Amygdala (tissue), 56 donors: ENCODE measurements at places on chromosomes 6 and 20.

DNA sequence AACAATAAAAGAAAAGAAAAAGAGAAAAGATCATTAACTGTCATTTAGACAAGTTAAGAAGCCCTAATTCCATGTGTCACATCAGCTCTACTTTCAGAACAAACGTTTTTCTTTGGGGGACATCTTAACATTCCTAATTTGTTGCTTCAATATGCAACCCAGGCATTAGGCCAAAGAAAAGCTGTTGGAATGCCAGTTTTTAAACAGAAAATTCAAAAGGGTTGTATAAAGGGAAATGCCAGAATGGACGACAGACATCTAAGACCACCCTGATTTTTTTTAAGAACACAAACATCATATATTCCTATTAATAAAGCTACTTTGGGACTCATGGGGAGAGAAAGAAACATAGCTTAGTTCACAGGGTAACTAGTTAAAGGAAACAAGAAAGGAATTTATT, 315.0 kb downstream of the GMDS start:
- DNase-seq: no peak

DNA sequence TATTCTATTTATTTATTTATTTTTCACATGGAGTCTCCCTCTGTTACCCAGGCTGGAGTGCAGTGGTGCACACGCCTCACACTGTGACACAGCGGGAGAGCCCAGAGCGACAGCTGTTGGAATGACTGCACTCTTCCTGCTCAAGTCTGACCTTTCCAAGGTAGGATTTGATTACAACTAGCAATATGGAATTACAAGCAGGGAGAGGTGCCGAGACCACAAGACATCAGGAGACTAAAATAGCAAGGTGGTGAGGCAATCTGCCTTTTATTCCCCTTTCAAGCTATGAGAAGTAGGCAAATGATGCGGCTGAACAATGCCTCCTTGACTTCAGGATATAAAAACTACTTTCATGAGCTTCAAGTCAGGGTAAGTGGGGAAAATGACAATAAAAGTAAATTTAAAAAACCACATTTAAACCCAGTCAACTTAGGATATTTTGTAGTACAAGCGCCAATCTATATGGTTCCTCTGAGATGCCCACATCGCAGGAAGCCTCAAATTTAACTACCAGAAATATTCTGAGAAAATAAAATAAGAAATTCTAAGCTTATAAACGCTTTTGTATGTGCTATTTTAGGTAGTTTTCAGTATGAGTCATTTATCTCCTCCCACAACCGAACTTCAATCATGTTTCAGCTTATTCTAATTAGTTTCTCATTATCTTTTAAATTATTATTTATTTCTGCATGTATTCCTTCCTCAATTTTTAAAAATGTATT, 146.9 kb upstream of the SGK1 start:
- no peak for DNase-seq

GRCh38 chr20:38997622-38998021, 35.5 kb downstream of the DHX35 start:
- no peak for DNase-seq

DNA sequence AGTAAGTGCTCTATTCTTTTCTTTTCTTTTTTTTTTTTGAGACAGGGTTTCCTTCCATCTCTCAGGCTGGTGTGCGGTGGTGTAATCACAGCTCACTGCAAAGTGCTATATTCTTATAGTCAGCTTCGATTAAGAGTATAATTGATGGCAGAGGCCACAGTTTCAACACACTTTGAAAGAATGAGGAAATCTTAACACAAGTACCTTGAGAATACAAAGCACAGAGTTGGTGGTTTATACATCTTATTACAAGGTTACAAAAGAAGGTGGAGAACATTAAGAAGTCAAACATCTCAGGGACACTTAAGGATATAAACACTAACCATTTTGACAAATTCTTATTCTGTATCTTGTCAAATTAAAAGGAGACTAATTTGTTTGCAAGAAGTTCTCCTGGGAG, 180.5 kb downstream of the SOD2 start:
- no peak for DNase-seq

DNA sequence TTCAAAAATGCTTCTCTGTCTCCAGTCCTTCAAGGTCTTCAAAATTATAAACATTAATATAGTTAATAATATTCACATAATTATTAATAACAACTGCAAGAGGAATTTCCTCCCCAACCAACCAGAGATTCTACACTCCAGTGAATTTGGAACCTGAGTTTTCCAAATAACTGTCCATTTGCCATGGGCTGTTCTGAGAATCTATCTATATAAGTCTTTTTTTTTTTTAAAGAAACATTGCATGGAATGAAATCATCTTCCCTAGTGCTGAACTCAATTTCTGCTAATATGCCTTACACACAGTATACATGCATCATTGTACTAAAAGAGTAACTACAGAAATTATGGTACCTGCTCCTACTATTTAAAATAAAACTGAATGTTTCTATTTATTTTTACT, 113.9 kb downstream of the SLC22A3 start:
- no peak for DNase-seq

DNA sequence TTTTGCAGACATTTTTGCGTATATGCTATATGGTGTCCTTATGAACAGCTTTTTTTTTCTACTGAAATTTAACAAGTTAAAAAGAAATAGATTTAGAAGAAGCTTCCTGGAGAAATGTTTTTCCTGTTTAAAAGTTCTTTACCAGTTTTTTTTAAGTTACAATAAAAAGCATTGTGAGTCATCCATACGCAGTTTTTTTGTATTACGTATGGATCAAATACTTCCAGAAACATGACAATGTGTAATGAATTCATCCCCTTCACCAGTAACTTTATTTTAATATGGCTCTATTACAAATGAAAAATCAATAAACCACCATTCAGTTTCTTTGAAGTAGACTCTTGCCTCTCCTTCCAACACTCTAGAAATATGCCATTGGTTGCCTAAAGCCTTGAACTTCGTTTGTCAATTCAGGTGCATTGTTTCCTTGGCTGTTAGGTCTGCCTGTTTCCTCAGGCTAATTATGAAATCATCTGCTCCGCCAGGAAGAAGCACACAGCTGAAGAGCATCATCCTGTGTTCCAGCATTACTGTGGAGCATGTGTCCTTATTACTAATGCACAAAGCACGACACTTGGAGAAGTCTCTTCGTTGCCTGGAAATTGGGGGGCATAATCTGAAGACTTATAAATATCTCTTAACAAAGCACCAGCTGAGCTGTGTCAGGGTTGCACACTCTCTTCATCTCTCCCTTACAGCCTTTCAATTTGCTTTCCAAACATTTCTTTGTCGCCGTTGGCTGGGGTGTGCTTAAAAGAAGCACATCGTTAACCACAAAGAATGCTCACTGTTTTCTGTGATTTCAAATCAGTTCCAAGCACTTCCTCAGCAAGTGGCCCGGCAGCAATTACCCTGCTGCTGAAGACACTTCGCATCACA, 9.6 kb downstream of the MOXD1 start:
- no peak for DNase-seq

- no peak for DNase-seq
Observed at GRCh38 chr20:37315452-37316110, 26.1 kb downstream of the MANBAL start.

- DNase-seq: no peak
Observed at GRCh38 chr6:108627692-108628550, 67.2 kb downstream of the FOXO3 start.

DNA sequence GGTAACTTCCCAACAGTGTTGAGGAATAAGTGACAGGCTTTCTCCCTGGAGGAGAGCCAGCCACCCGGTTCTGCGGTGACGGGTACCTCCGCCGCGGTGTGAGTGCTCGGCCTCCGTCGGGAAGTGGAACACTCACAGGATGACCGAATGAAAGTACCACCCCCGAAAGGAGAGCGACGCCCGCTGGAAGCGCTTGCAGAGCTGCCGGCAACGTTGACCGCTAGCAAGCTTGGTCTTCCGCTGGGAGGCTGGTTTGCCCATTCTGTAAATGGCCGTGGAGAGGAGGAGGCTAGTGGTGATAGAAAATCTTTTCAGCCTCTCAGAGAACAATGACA, 614 bp upstream of the TMEM242 start:
- no peak for DNase-seq

DNA sequence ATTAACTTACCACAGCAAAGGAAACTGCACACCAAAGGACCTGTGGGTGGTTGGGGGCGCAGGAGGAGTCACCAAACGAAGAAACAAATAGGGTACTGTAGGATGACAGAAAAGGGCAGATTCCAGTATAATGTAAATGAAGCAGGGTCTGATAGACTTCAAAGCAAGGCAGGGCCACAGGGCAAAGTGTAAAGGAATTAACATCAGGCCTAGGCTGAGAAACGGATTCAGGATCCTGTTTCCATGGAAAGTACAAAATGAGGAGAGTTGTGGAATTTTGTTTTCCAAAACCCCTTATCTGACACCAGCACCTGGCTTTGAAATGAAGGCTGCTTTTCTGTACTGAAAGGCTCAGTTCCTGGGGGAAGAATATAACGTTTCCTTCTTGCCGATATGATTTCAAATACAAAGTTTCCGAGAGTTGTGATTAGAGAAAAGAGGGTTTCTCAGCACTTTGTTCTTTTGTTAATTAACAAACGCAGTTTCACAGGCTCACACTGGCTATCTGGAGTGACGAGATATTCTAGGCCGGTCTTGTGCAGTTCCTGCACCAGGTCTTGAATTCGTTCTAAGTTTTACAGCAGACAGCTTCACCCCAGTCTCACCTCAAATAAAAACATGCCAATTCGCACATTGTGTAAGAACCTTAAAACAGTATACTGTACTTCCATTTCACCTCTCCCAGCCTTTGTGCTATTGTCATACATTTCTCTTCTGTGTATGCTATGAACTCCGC, 5.8 kb downstream of the DEFB123 start:
- DNase-seq: no peak

DNA sequence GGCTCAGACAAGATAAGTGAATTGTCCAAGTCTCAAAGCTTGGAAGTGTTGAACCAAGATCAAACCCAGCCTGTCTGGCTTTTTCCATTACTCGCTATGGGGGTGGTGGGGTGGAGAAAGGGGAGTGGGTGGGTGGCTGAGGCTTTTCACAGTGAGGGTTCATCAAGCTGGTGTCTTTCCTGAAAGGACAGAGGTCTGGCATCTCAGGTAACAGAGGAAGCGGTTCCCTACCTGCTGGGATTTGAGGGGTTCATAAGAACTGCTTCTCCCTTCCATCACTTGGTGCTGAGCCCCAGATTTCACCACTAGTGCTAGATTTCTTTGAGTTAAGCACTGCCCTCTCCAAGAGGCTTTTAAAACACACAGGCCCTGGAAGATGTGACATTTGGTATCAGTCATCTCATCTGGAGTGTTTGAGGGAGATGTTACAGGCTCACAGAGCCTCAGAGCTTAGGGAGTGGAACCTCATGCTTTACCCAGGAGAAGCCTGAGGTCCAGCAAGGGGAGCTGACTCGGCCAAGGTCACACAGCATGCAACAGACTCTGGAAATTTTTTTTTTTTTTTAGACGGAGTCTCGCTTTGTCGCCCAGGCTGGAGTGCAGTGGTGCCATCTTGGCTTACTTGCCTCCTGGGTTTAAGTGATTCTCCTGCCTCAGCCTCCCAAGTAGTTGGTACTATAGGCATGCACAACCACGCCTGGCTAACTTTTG, 6.0 kb upstream of the VEGFA start:
- no peak for DNase-seq

DNA sequence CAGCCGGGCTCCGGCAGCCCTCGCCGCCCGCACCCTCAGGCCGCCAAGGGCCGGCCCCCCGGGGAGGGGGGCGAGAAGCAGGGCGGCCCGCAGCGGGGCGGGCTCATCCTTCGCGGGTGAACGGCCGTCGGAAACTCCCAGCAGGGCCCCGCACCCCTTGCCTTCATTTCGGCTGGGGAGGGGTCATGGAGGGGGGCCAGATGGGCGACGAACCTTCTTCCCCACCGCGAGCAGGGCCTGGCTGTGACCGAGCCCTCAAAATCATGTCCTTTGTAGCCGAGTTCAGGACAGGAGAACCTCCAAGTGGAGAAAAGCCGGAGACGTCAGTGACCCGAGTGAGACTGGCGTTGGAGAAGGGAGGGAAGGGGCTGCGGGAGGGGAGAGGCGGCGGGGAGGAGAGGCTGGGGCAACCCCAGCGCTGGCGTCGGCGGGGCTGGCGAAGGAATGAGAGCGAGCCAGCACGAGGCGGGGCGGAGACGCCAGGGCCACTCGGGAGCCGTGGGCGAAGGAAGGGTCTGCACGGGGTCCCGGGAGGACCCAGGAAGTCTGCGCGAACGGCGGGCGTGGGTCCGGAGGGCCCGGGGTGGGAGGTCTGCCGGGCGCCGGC, 571 bp upstream of the FOXC1 start:
- DNase-seq: no peak

DNA sequence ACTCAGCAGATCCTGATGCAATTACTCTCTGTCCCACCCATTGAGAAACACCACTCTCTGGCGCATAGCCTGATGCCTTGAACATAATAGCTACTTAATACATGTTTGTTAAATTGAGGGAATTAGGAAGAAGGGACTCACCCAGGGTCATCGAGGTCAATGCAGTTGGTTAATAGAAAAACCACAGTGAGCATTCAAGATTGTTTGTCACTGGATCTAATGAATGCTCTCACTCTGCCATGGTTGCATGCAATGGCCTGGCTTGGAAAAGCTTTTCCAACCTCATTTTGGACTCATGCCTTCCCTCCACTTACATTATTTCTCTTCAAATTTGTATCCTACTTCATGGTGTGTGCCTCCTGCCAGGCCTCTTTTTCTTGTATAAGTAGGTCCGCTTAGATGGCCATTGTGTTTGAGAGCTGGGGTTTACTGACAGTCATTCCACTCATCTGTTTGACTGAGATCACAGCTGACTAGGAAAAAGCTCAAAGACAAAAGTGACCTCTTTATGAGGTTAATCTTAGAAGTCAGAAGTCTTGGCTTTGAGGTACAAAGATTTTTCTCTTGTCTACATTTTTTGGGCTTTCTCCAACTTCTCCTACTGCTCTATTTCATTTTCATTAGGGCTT, 154.8 kb upstream of the RAB32 start:
- DNase-seq: no peak

DNA sequence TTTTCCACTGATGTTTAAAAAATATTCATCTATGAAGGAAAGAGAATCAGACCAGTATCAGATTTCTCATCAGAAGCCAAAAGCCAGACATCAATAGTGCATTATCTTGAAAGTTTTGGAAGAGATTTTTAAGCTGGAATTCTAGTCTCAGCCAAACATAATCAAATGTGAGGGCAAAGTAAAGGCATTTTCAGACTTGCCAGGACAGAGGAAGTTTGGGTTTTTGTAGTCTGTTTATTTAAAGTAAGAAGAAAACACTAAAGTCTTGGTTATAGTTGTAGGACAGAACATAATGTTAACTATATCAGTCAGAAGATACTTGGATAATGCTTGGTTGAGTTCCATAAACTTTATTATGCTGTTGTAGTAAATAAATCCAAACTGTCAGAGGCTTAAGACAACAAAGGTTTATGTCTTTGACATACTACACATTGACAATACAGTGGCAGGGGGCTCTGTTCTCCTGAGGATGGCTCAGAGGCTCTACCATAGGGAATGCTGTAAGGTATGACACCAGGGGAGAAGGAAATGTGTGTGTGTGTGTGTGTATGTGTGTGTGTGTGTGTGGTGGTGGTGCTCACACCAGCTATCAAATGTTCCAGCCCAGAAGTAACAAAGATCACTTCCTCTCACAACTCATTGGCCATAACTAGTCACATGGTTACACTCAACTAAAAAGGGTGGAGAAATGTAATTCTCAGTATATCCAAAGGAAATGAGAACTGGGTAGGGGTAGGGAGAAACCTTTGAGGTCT, 26.7 kb upstream of the YWHAB start:
- DNase-seq: no peak

- no peak for DNase-seq
Observed at GRCh38 chr6:34190504-34191122, 44.7 kb upstream of the GRM4 start.

- DNase-seq: no peak
Observed at GRCh38 chr20:31652917-31653396, 15.2 kb downstream of the COX4I2 start.

GRCh38 chr6:34585512-34586061, 29.5 kb upstream of the SPDEF start:
- DNase-seq: no peak
